Small intestine (tissue), 16 donors: ENCODE measurements at places on chromosomes 5 and 9. TPM values are rescaled to one million over a fixed set of nuclear protein-coding genes. Genes with fewer than 3 reads are reported as not detected.

GRCh38 chr9:33939924-33940874 is 108.5 kb downstream of the UBAP2 start:
- DNase-seq: peak; percentile 64
- no peaks in the 10 kb centered on the region for H3K4me1 ChIP-seq
- H3K27ac ChIP-seq: peak overlapping the region; percentile 43
- H3K27me3 ChIP-seq: no peaks in the 10 kb centered on the region
- H3K4me3 ChIP-seq: no peak overlapping the region
- peaks cover 11% of the 10 kb centered on the region for H3K36me3 ChIP-seq

DNA sequence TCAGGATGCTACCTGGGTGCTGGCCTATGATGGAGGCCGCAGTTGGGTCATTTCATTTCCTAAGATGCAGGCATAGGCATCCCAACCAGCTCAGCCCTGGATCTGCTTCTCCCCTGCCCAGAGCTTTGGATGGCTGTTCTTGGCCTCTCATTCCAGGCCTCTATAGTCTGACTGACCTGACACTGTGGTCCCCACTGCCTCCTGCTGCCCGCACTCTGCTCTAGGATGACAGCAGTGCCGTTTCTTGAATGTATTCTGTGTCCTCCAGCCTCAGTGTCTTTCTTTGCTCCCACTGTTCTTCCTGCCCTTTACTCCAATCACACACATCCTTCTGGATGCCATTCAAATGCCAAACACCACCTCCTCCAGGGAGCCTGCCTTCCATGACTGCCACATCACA is 235.7 kb downstream of the HSPA4 start:
- H3K4me1 ChIP-seq: no peaks in the 10 kb centered on the region
- DNase-seq: peak; percentile 23
- no peak overlapping the region for H3K27ac ChIP-seq
- H3K27me3 ChIP-seq: no peaks in the 10 kb centered on the region
- H3K4me3 ChIP-seq: no peak overlapping the region

DNA sequence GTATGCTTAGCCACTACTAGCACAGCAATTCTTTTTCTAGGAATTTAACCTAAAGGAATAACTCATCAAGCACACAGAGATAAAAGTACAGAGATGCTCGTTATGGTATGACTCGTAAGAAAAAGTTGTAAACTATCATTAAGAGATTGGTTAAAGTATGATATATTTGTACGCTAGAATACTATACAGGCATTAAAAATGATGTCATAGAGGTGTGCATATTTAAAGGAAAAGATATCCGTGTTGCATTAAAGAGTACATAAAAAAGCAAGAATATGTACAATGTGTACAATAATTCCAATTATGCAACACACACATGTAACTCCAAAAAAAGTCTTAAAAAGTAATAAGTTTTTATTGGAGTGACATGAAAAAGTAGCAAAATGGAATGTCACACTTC is 54.5 kb upstream of the PALM2AKAP2 start:
- no peaks in the 10 kb centered on the region for H3K4me1 ChIP-seq
- DNase-seq: no peak
- H3K27ac ChIP-seq: no peak overlapping the region
- no peaks in the 10 kb centered on the region for H3K27me3 ChIP-seq
- H3K36me3 ChIP-seq: no peaks in the 10 kb centered on the region

- H3K27me3 ChIP-seq: no peaks in the 10 kb centered on the region
- no peaks in the 10 kb centered on the region for H3K4me1 ChIP-seq
Measured at GRCh38 chr9:88106492-88106891, 31.8 kb downstream of the SPATA31C2 start.

GRCh38 chr5:125011419-125011818 is 265.0 kb upstream of the ZNF608 start:
- no peak overlapping the region for H3K4me3 ChIP-seq
- no peaks in the 10 kb centered on the region for H3K4me1 ChIP-seq
- no peak overlapping the region for H3K27ac ChIP-seq
- H3K36me3 ChIP-seq: no peaks in the 10 kb centered on the region

The AHRR gene
- polyA plus RNA-seq: 1.1 TPM

DNA sequence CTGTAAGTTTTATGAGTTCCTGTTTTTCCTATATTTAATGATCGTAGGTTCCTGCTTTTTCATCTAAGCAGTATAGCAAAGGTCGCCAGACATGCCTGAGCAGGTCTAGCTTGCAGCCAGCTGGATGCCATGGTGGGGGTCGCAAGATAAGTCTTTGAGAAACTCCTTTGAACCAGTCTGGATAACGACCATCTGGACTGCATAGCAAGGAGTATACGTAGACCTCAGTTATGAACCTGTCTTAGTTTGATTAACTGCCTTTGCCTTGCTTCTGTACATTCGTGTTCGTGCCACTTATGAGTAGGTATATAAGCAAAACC is 8.4 kb upstream of the SPATA31E1 start:
- H3K27ac ChIP-seq: peak overlapping the region; percentile 58
- H3K27me3 ChIP-seq: no peaks in the 10 kb centered on the region
- peak; percentile 58 for DNase-seq
- H3K36me3 ChIP-seq: no peaks in the 10 kb centered on the region
- H3K4me1 ChIP-seq: peaks cover 4% of the 10 kb centered on the region

DNA sequence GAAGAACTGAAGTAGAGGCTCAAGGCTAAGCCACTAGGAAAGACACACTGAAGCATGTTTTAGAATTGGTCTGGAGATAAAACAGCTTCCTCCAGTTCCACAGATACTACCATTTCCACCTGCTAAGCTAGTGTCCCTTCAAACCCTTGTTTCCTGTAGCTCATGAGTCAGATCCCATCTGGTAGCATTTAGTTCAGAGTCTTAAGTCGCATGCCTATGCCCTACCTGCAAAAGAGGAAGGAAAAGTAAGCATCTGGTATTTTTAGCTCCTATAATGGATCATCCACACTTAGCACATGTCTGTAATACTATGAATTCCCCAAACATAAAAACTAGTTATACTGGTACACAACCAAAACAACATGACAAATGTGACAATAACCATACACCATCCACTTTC is 92.1 kb downstream of the CDKN2A start:
- H3K36me3 ChIP-seq: no peaks in the 10 kb centered on the region
- H3K4me3 ChIP-seq: no peak overlapping the region
- DNase-seq: no peak
- H3K27me3 ChIP-seq: no peaks in the 10 kb centered on the region

DNA sequence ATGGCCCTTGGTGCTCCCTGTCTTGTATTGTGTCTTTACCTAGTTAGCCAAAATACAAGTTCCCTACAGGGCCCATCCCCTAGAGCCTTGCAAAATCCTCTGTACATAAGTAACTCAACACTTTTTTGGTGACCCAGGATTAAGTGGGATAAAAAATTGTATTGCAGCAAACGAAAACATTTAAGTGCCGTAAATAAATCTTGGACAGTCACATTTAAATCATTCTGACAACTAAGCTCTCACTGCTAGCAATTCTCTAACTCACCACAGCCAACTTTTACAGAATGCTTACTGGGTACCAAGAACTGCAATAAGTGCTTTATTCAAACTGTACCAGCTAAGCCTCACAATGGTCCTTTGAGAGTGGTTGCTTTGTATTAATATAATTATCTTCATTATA is 56.6 kb downstream of the GNAQ start:
- H3K4me1 ChIP-seq: peaks cover 14% of the 10 kb centered on the region
- no peak for DNase-seq
- H3K27me3 ChIP-seq: no peaks in the 10 kb centered on the region
- H3K36me3 ChIP-seq: no peaks in the 10 kb centered on the region

- H3K4me1 ChIP-seq: no peaks in the 10 kb centered on the region
- no peak overlapping the region for H3K4me3 ChIP-seq
- H3K27me3 ChIP-seq: no peaks in the 10 kb centered on the region
- no peak for DNase-seq
- H3K36me3 ChIP-seq: no peaks in the 10 kb centered on the region
Measured at GRCh38 chr5:118405650-118406061, 582.7 kb downstream of the DTWD2 start.

DNA sequence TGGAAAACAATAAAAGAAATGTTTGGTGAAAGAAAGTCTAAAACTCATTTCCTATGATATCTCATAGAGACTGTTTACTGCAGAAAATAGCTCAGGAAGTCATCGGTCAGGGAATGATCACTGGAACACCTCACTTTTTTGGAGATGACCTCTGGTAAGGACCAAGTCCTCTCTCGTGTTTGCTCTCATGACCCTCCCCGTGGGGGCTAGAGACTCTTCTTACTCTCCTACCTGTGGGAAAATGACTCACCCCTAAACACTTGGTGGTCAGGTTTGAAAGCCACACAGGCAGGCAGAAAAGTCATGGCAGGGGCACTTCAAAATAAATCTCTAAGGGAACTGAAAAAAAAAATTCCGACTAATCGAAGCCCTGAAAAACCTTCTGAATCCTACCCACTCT is 48.2 kb downstream of the FAM240B start:
- H3K4me3 ChIP-seq: no peak overlapping the region
- no peaks in the 10 kb centered on the region for H3K27me3 ChIP-seq
- DNase-seq: no peak

The NIM1K gene
- 0.42 TPM for polyA plus RNA-seq

GRCh38 chr5:96913233-96913632 is 22.6 kb upstream of the LNPEP start:
- H3K36me3 ChIP-seq: peaks cover 8% of the 10 kb centered on the region
- no peak overlapping the region for H3K27ac ChIP-seq
- no peak for DNase-seq

- DNase-seq: no peak
- no peaks in the 10 kb centered on the region for H3K27me3 ChIP-seq
- peaks cover 3% of the 10 kb centered on the region for H3K36me3 ChIP-seq
- no peak overlapping the region for H3K27ac ChIP-seq
Measured at GRCh38 chr9:97475059-97475458, 26.4 kb upstream of the TMOD1 start.

- H3K27me3 ChIP-seq: no peaks in the 10 kb centered on the region
- H3K36me3 ChIP-seq: peaks cover 8% of the 10 kb centered on the region
- H3K4me3 ChIP-seq: no peak overlapping the region
- no peaks in the 10 kb centered on the region for H3K4me1 ChIP-seq
Measured at GRCh38 chr9:95480346-95480745, 36.4 kb downstream of the PTCH1 start.

DNA sequence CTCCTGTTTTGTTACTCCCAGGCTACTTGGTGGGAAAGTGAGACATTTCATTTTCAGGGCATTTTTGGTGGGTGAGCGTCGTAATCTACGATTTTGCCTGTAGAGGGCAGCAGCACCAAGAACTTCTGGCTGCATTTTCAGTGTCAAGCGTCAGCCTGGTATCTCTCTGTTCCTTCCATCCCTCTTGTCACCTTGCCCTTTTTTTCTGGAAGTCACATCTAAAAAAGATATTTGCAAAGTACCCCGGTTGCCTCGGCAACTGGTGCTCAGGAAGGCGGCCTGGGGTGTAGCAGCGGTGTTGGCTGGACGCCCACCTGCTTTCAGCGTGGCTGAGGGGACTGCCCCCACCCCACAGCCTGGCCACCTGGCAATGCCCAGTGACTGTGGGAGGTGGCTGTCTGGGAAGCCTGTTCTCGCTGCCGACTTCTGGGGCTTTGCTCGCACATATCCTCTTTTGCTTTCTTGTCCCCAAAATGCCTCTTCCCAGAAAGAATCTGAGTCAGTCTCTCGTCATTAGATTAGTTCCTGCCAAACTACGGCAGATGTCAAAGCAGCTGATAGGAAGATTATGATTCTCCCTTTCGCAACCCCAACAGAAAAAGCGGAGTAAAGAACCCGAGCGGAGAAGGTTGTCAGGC is 84.5 kb downstream of the ACER2 start:
- no peak overlapping the region for H3K4me3 ChIP-seq
- DNase-seq: peak; percentile 39
- no peaks in the 10 kb centered on the region for H3K36me3 ChIP-seq
- H3K27ac ChIP-seq: no peak overlapping the region
- H3K27me3 ChIP-seq: no peaks in the 10 kb centered on the region

DNA sequence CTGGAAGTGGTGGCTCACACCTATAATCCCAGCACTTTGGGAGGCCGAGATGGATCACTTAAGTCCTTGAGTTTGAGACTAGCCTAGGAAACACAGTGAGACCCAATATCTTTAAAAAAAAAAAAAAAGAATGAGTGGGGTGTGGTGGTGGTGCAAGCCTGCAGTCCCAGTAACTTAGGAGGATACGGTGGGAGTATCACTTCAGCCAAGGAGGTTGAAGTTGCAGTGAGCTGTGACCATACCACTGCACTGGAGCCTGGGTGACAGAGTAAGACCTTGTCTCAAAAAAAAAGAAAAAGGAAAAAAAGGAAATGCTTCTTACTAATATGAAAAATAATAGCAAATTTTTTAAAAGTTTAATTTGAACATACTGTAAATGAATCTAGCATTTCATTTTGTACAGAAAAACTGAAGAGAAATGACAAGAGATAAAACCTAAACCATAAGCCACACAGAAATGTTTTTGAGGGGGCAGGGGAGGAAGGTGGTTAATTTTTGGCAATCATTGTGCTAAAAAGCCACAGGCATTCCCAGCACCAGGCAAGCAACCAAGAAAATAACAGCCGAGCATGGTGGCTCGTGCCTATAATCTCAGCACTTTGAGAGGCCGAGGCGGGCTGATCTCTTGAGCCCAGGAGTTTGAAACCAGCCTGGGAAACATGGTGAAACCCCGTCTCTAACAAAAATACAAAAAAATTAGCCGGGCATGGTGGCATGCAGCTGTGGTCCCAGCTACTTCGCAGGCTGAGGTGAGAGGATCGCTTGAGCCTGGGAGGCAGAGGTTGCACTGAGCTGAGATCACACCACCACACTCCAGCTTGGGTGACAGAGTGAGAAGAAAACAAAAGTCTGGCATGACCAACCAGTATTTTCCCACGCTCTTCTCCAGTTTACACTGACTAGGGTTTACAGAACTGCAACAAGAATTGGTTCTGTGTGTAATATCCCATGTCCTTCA is 114.5 kb upstream of the NR5A1 start:
- no peak overlapping the region for H3K27ac ChIP-seq
- no peak for DNase-seq
- H3K36me3 ChIP-seq: no peaks in the 10 kb centered on the region
- H3K27me3 ChIP-seq: no peaks in the 10 kb centered on the region
- H3K4me1 ChIP-seq: no peaks in the 10 kb centered on the region
- H3K4me3 ChIP-seq: no peak overlapping the region

DNA sequence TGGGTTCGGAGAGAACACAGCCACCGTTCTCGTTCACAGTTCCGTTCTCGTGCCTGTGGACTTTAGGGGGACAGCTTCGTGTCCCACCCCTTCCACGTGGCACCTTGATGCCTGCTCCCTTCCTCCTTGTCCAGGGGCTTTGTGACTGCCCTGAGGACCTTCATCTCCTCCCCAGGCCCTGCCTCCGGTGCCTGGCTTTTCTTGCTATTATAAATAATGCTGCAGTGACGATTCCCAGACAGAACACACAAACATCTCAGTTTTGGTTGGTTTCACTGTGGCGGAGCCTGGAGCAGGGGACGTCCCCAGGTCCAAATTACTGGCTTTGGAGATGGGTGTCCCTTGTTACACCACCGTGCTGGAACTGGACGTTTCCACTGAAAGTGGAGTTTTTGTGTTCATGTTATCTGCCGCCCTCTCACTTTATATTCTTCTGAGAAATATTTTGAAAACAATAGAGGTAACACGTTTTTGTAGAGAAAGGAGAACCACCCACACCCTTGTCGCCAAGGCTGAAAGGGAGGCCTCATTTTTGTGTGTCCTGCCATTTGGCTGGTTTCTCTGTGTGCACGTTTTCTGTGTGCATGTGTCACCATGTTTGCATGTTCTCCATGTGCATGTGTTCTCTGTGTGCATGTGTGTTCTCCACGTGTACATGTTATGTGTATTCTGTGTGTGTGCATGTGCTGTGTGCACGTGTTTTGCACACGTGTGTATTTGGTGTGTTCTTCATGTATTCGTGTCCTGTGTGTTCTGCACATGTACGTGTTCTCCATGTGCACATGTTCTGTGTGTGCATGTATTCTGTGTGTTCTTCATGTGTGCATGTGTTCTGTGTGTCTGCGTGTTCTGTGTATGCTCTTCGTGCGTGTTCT is 24.2 kb downstream of the WNK2 start:
- peak overlapping the region; percentile 28 for H3K27ac ChIP-seq
- no peaks in the 10 kb centered on the region for H3K4me1 ChIP-seq
- H3K4me3 ChIP-seq: no peak overlapping the region
- DNase-seq: no peak
- H3K36me3 ChIP-seq: no peaks in the 10 kb centered on the region
